ENCODE measurements at places on chromosomes 7 and 10.

GRCh38 chr10:49370326-49371100 lies 25.4 kb downstream of the DRGX start:
- DNase-seq: no peak

DNA sequence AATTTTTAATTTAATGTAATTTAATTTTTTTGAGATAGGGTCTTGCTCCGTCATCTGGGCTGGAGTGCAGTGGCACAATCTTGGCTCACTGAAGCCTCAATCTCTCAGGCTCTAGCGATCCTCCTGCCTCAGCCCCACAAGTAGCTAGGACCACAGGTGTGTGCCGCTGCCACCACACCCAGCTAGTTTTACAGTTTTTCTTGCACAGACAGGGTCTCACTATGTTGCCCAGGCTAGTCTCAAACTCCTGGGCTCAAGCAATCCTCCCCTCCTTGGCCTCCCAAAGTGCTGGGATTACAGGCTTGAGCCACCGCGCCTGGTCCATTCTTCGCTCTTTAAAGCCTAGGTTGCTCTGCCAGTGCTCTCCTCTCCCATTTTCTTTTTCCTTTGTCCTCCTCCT lies 12.9 kb downstream of the CALML3 start:
- no peak for DNase-seq

DNA sequence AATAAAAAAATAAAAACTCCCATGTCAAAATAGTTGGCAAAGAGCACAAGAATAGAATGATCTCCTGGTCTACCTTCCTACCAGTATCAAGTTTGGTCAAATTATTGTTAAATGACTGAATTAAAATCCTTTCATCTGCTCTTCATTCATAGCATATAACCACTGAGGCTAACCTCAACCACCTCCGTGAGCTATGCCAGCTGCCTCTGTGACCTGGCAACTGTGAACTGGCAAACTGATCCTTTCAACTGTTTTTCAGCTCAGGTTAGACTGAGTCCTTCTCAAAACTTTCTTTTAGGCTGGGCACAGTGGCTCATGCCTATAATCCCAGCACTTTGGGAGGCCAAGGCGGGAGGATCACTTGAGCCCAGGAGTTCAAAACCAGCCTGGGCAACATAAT lies 36.1 kb downstream of the NUDCD3 start:
- no peak for DNase-seq

- DNase-seq: no peak
These were observed 137.0 kb downstream of the TMEM178B start for GRCh38 chr7:141210862-141211261.

DNA sequence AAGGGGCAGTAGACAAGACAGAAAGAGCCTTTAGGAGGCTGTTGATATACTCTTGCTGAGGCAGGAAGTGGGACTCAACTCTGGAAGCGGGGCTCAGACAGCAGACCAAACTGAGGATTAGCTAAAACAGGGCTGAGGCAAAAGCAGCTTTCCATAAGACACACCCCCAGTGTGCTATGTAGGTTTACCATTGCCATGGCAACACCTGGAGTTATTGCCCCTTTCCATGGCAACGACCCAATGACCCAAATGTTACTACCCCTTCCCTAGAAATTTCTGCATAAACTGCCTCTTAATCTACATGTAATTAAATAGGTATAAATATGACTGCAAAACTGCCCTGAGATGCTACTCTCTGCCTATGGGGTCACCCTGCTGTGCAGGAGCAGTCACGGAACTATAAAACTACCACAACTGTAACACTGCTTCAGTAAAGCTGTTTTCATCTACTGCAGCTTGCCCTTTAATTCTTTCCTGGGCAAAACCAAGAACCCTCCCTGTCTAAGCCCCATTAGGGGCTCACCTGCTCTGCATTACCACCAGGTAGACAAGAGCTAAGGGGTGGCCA lies 348.4 kb upstream of the PODXL start:
- DNase-seq: no peak

- no peak for DNase-seq
These were observed 133.8 kb downstream of the C10orf90 start for GRCh38 chr10:126536656-126537055.

- DNase-seq: no peak
These were observed 3.0 kb downstream of the CHPF2 start for GRCh38 chr7:151235091-151235787.

GRCh38 chr7:93601363-93601762 lies 26.8 kb upstream of the CALCR start:
- DNase-seq: peak; percentile 39
